ENCODE measurements at places on chromosomes 12 and 14.

DNA sequence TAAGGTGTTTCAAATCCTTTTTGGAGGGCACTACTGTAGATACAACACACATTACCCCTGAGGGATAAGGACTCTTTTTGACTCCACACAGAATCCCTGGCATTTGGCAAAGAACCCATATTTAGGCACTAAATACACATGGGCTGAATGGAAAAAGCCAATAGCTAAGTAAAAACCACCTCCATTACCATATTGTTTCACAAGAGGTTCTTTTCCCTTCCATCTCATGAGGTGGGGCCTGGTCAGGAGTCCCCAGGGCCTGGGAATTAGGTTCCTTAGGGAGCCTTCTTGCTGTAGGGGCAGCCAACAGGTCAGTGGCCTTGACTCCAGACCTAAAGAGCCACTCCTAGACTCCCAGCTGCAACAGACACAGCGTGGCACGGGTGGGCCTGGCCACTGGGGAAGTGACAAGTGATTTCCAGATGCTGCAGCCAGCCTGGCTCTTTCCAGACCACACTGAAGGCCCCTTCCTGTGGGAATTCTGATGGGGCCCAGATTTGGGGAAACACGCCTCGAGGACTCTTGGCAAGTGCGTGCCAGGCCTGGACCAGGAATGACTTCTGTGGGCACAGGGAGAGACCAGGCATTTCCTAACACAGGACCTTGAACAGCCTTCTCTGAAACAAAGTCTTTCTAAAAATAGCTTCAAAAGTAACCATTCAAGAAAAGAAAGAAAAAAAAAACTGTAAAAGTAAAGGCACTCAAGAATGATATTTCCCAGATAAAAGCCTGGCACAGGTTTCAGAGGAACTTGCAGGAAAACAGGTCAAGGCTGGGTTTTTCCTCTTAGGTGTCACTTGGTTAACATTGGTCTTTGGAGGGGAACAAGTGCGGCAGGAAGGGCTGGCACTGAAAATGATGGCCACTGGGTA lies 18.1 kb downstream of the SSH1 start:
- DNase-seq: peak; percentile 63

DNA sequence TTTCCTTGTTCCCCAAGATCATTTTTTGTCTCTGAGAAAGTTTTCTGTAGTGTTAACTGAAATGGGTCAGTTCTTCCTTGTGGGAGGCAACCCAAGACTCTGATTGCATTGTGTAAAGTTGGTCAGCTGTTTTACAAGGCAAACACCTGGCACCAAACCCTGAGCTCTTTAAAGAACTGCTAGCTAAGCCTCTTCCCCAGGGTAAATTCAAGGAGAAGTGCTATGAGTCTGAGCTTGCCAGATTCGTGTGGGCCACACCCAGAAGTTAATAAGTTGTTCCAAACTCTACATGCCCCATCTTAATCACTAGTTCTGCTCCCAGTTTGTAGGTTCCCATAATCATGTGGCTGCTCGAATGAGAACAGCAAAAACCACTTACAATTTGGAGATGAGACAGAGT lies 214.5 kb downstream of the BTG1 start:
- no peak for DNase-seq

- DNase-seq: no peak
Measured at GRCh38 chr14:79764323-79764722, 447.0 kb downstream of the DIO2 start.

DNA sequence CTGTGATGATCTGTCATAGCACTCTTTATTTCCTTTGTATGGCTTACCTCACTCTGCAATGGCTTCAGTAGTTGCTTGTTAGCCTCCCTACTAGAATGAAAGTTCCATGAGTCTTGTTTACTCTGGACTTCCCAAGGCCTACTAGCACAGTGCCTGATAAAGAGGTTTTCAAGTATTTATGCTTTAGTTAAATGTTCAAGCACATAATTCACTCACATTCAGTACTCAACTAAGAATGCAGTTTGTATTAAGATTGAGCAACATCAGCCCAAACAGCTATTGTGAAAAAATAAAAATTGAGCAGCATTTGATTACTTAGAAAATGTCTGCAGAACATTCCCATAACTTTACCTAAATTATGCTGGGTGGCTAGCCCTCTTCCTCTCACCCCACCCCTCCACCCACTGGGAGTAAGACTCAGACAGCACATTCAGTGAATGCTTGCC lies 158.9 kb upstream of the AMIGO2 start:
- DNase-seq: no peak

DNA sequence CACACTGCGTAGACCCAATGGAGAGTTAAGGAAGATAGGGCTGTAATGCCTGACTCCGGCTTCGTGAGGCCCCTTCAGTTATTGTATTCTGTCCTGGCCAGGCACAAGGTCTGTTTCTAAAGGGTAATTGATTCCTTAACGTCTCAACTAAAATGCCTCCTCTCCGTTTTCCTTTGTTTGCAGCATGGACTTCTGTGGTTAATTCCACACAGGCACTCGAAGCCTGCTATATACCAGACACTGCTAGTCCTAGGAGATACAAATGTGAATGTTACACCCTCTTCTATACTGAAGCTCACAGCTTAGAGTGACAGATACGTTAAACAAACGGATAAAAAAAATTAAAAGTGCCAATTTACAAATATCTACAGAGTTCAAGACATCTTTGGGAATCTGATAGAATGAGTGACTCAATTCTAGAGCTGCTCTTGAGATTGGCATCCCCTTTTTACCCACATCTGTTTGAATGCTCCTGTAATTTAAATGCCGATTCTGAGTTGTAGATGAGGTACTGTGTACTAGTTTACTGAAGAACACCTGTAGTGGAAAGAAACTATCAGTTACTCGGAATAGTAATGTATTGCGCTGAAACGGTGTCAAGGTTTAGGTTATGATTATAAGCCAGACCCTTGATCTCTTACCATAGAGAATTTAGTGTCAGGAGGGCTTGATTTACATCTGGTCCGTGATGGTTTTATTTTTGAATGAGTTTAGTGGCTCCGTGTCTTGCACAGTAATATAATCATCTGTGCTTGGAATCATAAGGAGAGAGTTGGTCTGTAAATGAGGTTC lies 784 bp downstream of the PSMA6 start:
- DNase-seq: no peak

GRCh38 chr12:67562513-67563287 lies 85.8 kb upstream of the DYRK2 start:
- no peak for DNase-seq

- DNase-seq: peak; percentile 68
Measured at GRCh38 chr12:47742253-47742825, 16.3 kb downstream of the RAPGEF3 start.

GRCh38 chr12:110688446-110689280 lies at the start of gene HVCN1:
TSS of gene HVCN1 (minus strand) at chr12:110689115. CDS start at chr12:110683245, 5,870 bp downstream.
- no peak for DNase-seq

DNA sequence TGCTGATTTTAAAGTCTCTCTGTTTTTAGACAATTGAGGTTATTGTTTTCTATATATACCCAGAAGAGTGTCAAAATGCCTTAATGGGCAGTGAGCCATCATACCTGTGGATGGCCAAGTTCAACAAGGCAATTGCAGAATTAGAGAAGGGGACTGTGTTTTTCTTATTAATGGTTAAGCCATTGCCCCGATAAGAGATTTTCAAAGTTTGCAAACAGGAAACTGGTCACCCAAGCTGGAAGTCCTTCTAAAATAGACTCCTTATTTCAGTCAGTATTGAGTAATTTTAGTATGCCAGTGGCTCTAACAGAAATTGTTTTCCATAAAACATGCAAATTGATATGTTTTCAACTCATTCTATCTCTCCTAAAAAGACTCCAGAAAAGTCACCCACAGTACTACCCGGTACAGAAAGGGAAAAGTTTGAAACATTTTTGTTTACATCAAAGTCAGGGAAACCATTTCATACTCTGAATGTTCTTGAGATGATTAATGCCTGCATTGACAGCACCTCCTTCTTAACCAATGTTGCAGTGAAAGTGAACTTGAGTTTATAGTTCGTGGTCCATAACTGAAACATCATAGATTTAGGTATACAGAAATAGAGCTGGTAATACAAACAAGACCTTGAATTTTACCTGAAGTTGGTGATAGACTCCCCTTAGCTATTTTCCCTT lies 191.1 kb downstream of the TMX1 start:
- no peak for DNase-seq

- DNase-seq: no peak
Measured at GRCh38 chr14:58315606-58316005, 17.3 kb downstream of the ARID4A start.

DNA sequence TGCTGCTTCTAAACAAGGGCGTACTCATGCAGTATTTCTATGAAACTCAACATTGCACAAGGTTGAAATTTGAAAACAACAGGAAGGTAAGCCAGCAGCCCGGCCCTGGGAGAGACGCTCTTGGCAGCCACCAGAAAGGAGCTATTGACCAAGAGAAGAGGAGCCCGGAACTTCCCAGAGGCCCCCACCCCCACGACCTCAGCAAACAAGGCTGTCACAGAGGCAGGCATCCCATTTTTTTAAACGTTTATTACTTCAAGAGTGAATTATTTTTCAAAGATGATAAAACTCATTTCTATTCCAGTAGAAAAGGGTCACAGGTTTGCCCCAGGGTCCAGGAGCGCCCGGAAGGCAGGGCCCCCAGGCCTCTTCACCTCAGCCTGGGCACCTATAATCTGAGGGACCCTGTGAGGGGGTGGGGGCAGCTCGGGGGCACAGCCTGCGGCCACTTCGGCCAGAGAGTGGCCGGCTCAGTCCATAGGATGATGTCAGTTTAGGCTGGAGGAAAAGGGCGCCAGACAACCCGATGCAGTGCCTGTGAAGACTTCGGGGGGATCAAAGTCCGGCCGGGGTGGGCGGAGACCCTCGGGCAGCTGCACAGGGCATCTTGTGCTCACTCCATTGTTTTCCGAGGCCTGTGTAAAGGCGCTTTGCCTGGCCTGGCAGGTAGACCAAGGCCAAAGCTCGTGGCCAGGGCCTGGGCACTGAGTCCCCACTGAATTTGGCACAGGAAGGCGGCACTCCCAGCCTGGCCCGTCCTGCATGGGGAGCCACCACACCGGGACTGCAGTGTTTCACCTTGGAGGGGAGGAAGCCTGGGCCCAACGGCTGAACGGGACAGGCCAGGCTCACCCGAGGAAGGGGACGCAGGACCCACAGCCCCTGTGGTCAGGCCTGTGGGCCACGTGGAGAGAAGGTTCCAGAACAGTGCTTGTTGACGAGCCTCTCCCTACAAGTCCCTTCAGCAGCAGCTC lies 86.0 kb downstream of the SCARB1 start:
- DNase-seq: no peak

- DNase-seq: no peak
Measured at GRCh38 chr14:59438195-59438647, 27.0 kb downstream of the GPR135 start.

DNA sequence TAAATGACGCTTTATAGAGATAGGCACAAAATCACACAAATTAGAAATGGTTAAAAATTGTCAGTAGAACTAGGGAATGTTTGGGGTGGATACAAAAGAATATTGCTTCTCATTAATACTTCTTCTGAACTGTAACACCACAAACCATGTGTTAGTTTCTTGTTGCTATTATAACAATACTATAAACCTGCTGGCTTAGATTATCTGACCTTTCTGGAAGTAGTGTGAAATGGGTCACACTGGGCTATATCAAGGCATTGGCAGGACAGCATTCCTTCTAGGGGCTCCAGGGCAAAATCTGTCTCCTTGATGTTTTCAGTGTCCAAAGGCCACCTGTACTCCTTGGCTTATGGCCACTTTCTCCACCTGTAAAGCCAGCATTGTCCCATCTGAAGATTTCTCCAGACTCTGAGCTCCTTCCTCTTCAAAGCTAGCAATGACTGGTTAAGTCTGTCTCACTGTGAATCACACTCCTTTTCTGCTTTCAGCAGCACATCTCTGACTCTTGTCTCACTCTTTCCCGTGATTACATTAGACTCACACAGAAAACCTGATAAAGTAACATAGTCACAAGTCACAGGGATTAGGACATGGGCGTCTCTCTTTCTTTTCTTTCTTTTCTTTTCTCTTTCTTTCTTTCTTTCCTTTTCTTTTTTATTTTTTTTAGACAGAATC lies 86.3 kb downstream of the SLC15A4 start:
- no peak for DNase-seq

- DNase-seq: no peak
Measured at GRCh38 chr14:50395448-50395847, 1.2 kb downstream of the CDKL1 start.

GRCh38 chr12:130031571-130032189 lies 127.9 kb upstream of the TMEM132D start:
- DNase-seq: peak; percentile 74

GRCh38 chr12:22231836-22232235 lies 102.7 kb downstream of the ST8SIA1 start:
- DNase-seq: no peak

DNA sequence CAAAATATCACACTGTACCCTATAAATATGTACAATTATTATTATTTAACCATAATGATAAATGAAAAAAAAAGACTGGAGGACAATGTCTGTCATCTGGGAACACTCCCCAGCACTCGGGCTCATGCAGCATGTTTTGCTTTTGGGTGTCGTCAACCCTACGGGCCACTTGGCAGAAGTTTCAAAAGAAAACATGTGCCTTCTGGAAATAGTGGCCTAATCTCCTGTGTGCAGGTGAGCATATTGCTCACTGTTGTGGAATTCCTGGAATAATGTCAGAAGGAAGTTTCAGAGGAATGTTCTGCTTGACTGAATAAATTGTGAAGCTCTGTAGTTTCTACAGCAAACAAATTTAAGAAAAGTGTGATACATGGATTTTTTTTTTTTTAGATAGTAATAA lies 298.3 kb downstream of the SSPN start:
- no peak for DNase-seq

- DNase-seq: no peak
Measured at GRCh38 chr12:49051373-49051764, 9.2 kb downstream of the KMT2D start.

- no peak for DNase-seq
Measured at GRCh38 chr12:96882862-96883261, 24.2 kb upstream of the NEDD1 start.

- DNase-seq: no peak
Measured at GRCh38 chr14:70186900-70187451, 1.8 kb downstream of the SLC8A3 start.

DNA sequence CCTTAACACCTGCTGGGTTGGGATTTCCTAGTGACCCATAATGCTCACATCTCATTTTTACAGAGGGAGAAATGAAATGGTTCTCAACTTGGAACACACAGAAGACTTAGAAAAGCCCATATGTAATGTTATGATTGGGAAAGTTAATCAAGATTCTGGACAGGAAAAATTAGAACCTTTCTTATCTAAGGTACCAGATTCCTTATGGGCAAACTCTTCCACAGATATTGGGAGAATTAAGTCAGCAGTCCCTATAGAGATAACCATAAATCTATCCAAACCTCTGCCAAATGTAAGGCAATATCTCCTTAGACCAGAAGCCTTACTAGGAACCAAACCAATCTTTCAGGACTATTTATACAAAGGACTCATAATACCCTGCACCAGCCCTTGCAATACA lies 13.9 kb upstream of the PSMC1 start:
- DNase-seq: no peak

DNA sequence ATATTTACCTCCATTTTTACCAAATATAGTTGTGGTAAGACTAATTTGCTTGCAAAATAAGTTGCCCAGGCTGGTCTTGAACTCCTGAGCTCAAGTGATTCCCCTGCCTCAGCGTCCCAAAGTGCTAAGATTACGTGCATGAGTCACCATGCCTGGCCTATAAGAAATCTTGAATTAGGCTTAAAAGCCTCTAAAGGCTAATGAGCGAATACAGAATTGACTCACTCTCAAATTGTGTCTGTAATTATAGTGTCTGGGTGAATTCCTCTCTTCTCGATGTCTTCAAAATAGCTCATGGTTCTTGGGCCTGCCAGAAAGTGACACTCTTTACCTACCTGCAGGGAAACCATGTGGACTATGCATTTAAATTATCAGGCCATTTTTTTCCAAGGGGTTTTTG lies 403.5 kb downstream of the SLC16A7 start:
- no peak for DNase-seq

Measured in BE2C (cell line).